ENCODE measurements at places on chromosomes 1 and 21.

DNA sequence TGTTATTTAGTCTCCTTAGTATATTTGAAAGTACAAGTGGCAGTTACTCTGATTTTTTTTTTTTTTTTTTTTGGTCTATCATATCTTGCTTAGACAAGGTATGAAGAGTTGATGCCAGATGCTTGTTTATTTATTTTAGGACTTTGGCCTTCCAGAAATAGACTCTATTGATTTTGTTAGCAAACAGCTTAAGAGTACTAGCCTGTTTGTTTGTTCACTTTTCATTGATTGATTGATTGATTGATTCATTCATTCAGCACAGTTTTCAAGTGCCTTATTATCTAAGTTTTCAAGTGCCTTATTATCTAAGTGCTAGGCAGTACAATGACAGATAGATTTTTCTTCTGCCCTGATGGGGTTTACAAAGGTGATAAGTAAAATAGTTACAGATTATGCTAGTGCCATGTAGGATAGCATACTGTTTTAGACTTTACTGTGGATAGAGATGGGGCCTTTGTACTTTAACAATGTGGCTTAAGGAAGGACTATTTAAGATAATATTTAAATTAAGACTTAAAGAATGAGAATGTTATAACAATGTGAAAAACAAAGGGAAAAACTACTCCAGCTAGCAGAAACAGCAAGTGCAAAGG, 50.5 kb downstream of the MTF2 start:
- DNase-seq, result no peak

GRCh38 chr1:188429386-188429785, 1600.6 kb downstream of the PLA2G4A start:
- no peak for DNase-seq

DNA sequence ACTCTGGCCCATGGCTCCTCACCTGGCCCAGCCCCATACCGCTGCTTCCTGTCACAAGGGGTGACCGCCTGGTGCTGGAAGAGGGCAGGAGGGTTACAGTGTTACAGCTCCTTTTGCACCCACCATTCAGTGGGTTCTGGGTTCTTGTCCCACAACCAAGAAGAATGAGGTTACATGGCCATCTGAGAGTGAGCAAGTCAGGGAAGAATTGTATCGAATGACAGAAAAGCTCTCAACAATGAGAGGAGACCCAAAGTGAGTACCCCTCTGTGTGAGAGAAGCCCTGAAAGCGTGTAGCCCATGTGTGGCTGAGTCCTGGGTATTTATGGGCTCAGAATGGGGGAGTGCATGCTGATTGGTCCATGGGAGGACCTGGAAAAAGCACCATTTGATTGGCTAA, 888.5 kb downstream of the ADGRL2 start:
- DNase-seq, result no peak

DNA sequence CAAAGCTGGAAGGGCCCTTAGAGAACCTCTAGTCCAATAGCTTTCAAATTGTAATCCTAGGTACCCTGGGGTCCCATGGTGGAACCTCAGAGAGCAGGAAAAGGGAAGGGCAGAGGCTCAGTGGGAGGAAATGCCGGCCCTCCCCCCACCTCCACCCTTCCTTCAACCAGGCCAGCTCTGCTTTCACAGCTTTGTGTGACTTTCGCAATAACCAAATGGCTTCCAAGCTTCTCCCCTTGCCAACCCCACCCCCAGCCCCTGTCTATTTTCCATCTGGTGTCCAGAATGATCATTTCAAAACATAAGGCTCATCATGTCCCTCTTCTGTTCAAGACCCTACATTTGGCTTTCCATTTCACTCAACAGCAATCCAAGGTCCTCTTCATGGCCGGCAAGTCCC, 74.4 kb downstream of the CD58 start:
- DNase-seq, result no peak

GRCh38 chr1:72670902-72671301, 388.6 kb upstream of the NEGR1 start:
- DNase-seq, result no peak

GRCh38 chr1:31509124-31510072, 66.9 kb upstream of the TINAGL1 start:
- no peak for DNase-seq

DNA sequence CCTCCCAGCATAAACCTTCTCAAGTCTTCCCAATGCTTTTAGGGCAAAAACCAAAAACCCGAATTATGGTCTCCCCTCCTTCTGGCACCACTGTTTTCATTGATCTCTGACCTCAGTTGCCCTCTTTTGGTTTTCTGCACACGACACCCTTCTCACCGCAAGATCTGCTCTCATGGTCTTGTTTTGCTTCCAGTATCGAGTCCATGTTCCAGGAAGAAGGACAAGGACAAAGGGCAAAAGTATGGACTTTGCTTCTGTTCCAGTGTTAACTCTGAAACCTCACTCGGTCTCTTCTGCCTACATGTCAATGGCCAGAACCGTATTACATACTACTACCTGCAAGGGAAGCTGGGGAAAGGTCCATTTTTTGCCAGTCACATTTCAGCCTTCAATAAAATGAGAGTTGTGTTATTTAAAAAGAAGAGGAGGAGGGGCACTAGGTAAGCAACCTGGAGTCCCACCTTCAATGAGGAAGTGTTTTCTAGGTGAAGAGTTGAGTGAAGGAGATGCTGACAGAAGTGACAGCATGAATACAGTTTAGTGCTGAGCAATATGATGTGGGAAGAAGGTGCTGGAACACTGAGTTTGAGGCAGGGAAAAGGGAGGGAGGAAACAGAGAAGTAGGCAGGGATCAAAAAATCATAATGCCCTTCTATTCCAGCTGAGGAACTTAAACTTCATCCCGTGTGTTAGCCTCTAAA, 183.4 kb downstream of the FGGY start:
- no peak for DNase-seq

Measured in activated CD4-positive, CD25-positive, alpha-beta regulatory T cell (primary cell).